ENCODE measurements at places on chromosomes 1 and 21.

- DNase-seq = no peak
Observed at GRCh38 chr1:21696931-21697330, 27.8 kb upstream of the RAP1GAP start.

DNA sequence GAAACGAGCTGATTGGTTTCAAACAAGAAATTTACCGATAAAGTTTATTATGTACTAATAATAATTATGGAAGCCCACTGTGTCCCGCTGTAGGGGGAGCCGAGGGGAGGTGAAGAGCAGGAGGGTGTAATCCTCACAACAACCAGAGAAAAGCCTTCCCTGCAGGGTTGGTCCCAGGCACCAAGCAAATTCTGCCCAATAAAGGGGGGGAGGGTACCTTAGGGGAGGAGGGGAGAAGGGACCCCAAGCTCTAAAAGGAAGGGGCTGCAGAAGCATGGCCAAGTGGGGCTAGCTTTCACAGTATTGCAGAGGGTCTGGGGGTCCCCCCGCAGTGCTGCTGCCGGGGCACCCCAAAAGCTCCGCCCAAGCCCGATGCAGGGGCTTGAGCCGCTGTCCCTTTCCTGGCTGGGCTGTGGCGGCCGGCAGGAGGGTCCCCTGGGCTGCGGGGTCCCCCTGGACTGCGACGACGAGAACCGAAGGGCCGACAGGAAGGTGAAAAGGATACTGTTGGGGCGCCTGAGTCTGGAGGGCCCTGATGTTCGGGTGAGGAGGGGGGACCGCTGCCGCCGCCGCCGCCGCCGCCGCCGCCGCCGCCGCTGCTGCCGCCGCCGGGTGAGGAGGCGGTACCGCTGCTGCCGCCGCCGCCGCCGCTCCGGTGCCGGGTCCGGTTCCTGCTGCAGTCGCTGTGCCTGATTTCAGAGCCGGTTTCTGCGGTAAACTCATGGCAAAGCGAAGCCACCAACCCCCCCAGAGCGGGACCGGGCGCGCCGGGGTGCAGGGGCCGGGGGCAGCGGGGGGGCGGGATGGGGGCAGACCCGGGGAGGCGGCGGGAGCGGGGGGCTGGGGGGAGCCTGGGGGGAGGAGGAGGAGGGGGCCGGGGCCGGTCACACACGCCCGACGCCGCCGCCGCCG, 771 bp downstream of the EIF4G3 start:
- DNase-seq = peak; percentile 18

DNA sequence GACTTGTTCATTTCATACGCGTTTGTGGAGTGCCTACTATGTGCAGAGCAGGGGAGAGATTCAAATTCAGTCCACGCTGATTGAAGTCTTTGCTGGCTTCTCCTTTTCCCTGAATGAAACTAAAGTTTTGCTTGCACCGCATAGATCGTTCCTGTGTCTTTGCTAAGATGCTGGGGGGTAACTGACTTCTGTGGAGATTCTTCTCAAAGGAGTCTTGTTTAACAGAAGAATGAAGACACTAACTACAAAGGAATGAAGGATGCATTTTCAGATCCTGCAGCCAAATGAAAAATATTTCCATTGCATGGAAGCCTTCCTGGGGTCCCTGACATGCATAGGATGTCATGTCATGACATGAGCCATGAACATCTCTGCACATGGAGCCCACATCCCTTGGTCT, 26.9 kb upstream of the H6PD start:
- DNase-seq = no peak

- no peak for DNase-seq
Observed at GRCh38 chr21:35649186-35649585, 411.1 kb downstream of the SETD4 start.

DNA sequence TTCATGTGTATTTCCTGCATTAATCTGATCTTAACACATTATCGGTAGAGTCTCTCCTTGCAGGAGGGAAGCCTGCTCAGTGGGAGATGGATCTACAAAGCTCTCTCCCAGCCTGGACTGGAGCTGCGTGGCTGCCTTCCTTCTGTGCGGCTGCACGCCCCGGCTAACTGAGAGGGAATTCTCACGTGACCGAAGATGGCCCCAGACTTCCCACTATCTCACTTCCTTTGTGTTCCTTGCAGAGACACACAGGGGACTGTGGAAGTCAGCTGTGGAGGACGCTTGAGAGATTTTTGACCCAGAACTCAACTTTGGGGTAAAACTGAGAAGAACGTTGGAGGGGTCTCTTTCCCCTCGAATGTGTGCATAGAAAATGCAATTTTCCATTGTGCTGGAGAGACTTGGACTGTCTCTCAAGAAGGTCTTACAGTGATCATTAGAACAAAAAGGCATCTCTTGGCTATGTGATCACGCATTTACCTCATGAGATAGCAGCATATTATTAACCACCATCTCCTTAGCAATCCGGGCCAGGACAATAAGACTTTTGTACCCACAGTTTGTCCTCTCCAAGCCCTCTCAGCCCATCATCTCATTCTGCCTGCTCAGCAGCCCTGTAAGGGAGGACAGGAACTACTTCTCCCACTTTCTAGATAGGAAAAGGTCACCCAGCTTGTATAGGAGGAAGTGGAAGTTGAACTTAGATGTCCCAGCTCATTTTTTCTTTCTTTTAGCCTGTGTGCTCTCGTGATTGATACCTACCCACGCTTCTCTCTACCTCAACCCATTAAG, 49.3 kb upstream of the TARBP1 start:
- no peak for DNase-seq

- no peak for DNase-seq
Observed at GRCh38 chr1:18541046-18541795, 60.5 kb downstream of the KLHDC7A start.
